ENCODE measurements at places on chromosomes 5 and 9. TPM values are rescaled to one million over a fixed set of nuclear protein-coding genes. Genes with fewer than 3 reads are reported as not detected.

DNA sequence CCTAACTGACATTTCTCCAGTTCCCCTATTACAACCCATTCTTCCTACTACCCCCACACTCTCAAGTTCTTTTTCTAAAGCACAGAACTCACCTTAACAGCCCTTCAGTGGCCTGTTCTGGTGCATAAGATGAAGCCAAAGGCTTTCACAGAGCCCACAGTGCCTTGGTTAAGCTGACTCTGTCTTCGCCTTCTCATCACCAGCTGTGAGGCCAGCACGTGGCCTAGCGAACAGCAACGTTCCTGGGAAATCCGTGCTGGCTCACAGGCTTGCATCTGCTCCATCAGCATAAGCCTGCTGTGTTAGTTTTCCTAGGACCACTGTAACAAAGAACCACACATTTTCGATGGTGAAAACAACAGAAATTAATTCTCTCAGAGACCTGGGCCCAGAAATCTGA lies 67.9 kb upstream of the LPAR1 start:
- no peak for DNase-seq

GRCh38 chr9:114921171-114921570 lies 9.2 kb downstream of the TNFSF8 start:
- DNase-seq: no peak

DNA sequence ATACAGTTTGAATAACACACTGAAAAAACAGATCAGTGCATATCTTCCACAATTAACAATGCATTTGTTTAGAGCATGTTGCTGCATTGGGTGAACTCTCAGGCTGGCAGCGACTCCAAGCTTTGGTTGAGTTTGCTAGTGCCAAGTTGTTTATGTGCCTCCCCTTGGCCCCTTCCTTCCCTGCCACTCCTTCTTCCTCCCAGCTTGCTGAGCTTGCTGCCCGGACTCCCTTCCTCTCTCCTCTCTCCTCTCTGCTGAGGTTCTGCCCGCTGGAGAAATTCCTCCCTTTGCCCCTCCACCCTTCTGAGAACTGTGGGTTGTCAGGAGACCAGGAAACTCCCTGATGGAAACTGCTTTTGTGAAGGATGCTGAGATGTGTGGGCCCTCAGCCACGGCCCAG lies 247.3 kb downstream of the PDZD2 start:
- no peak for DNase-seq

DNA sequence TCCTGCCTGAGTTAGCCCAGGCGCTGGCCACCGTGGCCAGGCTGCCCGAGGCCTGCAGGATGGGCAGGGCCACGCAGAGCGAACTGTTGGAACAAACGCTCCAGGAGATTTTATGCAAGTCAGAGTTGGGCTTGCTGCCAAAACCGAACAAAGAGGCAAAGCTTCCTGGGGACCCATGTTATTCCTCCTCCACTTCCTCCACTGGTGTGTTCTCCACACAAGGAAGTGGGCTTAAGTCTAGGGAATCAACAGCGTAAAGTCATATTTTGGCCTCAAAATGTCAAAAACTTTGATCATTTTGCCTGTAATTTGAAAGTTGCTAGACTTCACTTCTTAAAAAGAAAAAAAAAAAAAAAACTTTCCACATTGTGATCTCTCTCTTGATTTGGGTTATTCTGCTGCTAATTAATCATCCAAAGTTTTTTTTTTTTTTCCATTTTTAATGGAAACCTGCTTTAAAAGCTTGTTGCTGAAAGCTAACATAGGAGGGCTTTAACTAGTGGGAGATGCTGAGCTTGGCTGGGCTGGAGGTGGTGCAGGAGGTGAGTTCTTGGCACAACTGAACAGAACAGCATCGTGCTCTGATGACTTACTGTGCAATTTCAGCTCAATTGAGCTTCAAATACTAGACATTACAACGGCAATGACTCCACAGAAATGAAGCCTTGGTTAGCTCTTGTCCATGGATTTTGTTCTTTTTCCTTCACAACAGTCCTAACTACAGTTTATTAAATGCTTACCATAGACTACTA lies 73.0 kb downstream of the PTPDC1 start:
- DNase-seq: no peak

GRCh38 chr5:66415208-66415607 lies 181.0 kb upstream of the MAST4 start:
- DNase-seq: no peak

DNA sequence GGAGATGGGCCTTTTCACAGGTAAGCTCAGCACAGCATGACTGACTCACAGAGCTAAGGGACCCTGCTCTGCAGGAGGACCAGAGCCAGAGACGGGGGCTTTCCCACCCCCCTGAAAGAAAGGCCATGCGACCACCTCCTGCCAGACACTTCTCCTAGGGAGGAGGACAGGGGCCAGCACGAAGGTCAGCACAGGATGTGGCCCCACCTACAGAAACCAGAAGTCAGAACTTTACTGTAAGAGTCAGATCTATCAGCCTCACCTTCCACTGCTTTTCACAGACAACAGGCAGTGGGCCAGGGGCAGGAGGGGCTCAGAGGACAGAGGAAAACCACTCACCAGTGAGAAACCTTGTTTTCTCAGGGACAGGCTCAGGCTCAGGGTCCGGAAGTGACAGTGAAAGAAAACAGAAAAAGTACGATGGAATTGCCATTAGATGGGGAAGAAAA lies 37.9 kb downstream of the CCNJL start:
- peak; percentile 42 for DNase-seq

GRCh38 chr5:148912714-148913398 lies 86.4 kb downstream of the ADRB2 start:
- no peak for DNase-seq

DNA sequence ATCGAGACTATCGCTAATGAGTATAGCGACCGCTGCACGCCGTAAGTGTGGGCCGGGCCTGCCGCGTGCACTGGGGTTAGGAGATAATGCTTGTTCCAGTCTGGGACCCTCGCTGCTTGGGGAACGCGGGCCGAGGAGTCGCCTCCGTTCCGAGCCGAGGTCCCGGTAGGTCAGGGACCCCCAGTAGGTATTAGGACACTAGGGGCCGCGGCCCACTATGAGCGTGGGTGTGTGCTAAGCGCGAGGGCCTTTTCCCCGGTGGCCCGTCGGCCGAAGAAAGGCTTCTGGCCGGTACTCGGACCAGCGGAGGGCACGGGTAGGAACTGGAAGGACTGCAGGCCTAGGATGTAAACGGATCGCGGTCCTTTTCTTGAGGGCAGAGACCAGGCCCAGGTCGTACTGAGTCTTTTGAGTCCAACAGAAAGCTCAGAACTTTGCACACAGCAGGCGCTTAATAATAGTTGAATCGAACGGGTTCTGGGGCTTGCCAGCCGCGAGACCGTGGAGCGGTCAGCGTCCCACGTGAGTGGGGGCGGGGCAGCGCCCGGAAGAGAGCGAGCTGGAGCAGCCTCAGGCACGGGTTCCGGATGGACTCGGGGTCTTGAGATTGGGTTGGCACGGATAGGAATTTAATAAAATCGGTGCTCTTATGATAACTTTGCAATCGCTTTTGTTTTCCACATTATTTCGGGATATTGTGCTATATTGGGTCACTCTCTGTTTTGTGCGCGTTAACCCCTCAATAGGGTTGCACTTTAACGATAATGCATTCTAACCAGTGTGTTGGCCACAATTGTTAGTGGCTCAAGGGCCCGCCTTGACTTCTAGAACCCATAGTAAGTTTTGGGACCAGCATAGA lies 733 bp downstream of the HSPA4 start:
- peak; percentile 94 for DNase-seq

- no peak for DNase-seq
These were observed 16.1 kb downstream of the CACNA1B start for GRCh38 chr9:137893670-137894069.

DNA sequence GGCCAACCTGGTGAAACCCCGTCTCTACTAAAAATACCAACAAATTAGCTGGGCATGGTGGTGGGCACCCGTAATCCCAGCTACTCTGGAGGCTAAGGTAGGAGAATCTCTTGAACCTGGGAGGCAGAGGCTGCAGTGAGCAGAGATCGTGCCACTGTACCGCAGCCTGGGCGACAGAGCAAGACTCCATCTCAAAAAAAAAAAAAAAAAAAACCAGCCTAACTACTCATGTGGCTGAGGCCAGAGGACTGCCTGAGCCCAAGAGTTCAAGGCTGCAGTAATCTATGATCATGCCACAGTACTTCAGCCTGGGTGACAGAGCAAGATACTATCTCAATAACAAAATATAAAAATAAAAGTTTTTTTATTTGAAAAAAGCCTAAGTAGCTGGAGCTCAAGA lies 3.2 kb downstream of the UBTD2 start:
- no peak for DNase-seq

DNA sequence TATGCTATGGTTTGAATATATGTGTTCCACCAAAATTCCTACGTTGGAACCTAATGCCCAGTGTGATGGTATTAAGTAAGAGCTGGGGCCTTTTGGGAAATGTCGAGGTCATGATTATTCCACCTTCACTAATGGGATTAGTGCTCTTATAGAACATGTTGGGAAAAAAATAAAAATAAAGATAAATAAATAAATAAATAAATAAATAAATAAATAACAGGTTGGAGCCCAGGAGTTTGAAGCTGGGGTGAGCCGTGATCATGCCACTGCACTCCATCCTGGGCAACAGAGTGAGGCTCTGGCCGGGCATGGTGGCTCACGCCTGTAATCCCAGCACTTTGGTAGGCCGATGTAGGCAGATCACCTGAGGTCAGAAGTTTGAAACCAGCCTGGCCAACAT lies 22.5 kb downstream of the BASP1 start:
- no peak for DNase-seq

- DNase-seq: no peak
These were observed 88.1 kb downstream of the OTULIN start for GRCh38 chr5:14752497-14753071.

DNA sequence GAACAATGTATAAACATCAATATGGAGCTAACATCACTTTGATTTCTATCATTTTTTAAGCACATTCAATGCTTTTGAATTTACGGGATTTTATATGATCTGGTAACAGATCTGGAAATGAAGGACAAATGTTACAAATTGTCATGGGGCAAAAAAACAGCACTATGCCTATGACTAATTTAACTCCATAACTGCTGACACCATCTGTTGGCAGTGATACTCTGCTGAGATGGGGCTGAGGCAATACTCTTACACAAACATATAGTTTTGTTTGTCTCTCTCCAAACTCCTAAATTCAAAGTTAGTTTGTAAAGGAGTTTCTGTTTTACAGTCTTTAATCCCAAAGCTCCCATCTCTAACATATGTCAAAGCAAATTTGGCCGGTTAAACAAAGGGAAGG lies 132.5 kb upstream of the FER start:
- DNase-seq: no peak

The TAF11L10 gene
- not detected for total RNA-seq

The CEL gene
- not detected for total RNA-seq
